Breast epithelium (tissue), 4 donors: ENCODE measurements at places on chromosomes 1 and 21.
A peak's percentile ranks its signal among the peaks of the same experiment; 100 is the strongest.

GRCh38 chr1:21149855-21150432 is 26.8 kb downstream of the EIF4G3 start:
- no peaks in the 10 kb centered on the region for H3K4me1 ChIP-seq
- peak overlapping the region; percentile 59 for H3K27ac ChIP-seq
- no peaks in the 10 kb centered on the region for H3K27me3 ChIP-seq
- H3K4me3 ChIP-seq: no peak overlapping the region

- H3K27me3 ChIP-seq: no peaks in the 10 kb centered on the region
- no peak overlapping the region for H3K4me3 ChIP-seq
- no peak overlapping the region for H3K27ac ChIP-seq
- no peak for DNase-seq
- no peaks in the 10 kb centered on the region for H3K36me3 ChIP-seq
- no peaks in the 10 kb centered on the region for H3K4me1 ChIP-seq
Measured at GRCh38 chr1:115296981-115297380, 41.1 kb downstream of the NGF start.

DNA sequence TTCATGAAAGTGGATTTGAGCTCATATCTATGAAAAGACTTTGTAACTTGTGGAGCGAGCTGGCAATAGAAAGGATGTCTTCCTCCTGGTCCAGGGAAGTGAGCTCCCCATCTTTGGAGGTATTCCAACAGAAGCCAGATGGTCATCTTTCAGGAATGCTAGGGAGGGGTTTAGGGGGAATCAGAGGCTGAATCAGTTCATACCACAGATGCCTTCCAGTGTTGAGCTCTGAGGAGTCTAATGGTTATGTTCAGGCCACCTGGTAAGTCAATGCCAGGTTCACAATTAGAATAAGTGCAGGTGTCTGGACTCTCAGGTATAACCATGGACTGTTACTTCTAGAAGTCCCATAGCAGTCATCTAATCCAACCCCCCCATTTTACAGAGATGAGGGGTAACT is 119.1 kb downstream of the ACTL8 start:
- no peaks in the 10 kb centered on the region for H3K4me1 ChIP-seq
- H3K4me3 ChIP-seq: no peak overlapping the region

DNA sequence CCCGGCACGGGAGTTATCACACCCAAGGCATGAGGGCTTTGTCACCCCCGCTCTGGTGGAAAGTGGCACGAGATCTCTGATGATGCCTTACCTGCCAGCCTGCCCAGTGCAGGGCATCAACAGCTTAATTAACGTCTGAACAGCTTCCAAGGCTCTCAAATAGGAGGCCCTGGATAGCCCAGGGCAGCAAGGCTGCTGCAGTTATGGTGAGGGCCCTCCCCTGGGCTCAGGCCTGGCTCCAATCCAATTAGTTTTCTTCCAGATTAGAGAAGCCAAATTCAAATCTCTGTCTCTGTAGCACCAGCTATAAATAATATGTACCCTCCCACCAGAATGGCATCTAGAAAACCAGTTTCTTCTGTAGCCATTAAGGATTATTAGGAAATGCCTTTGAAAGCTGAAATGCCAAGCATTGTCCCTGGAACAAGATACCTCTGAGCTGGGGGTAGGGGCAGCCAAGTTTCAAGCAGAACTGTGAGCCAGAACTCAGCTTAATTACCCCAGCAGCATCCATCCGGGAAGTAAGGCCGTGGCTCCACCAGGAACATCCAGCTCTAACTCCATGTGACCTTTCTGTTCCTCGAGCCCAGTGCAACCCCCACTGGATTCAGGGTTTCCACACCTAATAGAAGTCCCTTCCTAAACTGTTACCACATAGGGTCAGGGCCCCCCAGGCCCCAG is 12.5 kb downstream of the QSOX1 start:
- peaks cover 5% of the 10 kb centered on the region for H3K4me1 ChIP-seq
- H3K36me3 ChIP-seq: no peaks in the 10 kb centered on the region
- H3K4me3 ChIP-seq: no peak overlapping the region
- peak; percentile 69 for DNase-seq

DNA sequence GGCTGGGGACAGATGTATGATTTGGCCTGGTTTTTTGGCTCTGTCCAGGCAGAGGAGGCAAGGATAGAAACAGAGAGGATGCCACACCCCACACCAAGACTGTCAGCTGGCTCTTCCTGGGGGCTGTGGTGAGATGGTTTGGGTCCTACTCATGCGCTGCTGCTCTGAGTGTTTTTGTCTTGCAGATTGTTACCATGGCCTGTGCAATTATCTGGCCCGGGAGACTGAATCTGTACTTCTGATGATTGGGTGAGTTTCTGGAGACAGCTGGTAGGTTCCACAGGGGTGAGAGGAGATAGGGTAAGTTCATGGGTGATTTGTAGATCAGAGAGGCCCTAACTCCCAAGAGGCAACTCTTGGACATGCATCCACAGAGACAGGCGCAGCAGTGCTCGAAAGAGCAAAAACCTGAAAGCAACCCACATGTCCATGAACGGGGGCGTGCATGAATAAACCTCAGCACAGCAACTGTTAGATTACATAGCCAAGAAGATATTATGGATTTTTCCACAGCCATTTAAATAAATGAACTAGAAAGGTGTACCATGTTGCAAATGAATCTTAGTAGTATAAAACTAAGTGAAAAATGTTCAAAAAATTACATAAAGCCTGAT is 17.8 kb downstream of the AADACL4 start:
- no peaks in the 10 kb centered on the region for H3K36me3 ChIP-seq
- no peaks in the 10 kb centered on the region for H3K4me1 ChIP-seq
- no peaks in the 10 kb centered on the region for H3K27me3 ChIP-seq
- H3K27ac ChIP-seq: no peak overlapping the region

DNA sequence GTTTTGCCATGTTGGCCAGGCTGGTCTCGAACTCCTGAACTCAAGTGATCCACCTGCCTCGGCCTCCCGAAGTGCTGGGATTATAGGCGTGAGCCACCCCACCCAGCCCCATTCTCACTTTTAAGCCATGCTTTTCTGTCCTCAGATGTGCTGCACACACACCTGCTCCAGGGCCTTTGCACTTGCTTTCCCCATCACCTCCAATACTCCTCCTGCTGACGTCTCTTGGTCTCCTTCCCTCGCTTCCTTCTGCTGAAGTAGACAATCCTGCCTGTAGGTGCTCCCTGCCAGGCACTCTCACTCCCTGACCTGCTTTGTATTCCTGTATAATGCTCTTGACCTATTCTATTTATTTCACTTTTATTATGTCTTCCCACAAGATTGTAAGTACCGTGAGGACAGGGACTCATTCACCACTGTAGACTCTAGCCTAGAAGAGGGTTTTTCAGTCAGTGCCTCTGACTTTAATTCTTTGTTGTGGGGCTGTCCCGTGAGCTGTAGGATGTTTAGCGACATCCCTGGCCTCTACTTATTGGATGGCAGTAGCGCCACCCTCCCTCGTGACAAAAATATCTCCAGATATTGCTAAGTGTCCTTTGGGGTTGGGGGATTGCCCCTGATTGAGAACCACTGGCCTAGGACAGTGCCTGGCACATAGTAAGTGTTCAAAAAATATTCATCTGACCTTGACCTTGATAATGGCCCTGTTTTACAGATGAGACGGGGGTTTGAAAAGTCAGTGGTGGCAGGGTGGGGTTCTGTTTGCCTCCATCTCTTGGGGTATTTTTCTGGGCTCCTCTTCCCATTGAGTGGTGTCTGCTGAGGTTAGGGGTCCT is 4.6 kb downstream of the TNFRSF1B start:
- no peaks in the 10 kb centered on the region for H3K4me1 ChIP-seq
- DNase-seq: no peak
- H3K4me3 ChIP-seq: no peak overlapping the region
- H3K27ac ChIP-seq: peak overlapping the region; percentile 85
- H3K27me3 ChIP-seq: no peaks in the 10 kb centered on the region

- no peak for DNase-seq
- peak overlapping the region; percentile 96 for H3K27ac ChIP-seq
- H3K36me3 ChIP-seq: no peaks in the 10 kb centered on the region
- no peaks in the 10 kb centered on the region for H3K4me1 ChIP-seq
- H3K27me3 ChIP-seq: peaks cover 2% of the 10 kb centered on the region
Measured at GRCh38 chr1:50967416-50968157, 2.5 kb upstream of the CDKN2C start.

GRCh38 chr1:34705077-34705476 is 49.8 kb upstream of the GJB5 start:
- no peaks in the 10 kb centered on the region for H3K36me3 ChIP-seq
- no peaks in the 10 kb centered on the region for H3K4me1 ChIP-seq
- H3K4me3 ChIP-seq: no peak overlapping the region
- H3K27ac ChIP-seq: no peak overlapping the region
- H3K27me3 ChIP-seq: no peaks in the 10 kb centered on the region

- no peaks in the 10 kb centered on the region for H3K27me3 ChIP-seq
- no peak for DNase-seq
- H3K36me3 ChIP-seq: no peaks in the 10 kb centered on the region
- H3K27ac ChIP-seq: peak overlapping the region; percentile 94
Measured at GRCh38 chr1:232629250-232630046, 485 bp downstream of the SIPA1L2 start.

DNA sequence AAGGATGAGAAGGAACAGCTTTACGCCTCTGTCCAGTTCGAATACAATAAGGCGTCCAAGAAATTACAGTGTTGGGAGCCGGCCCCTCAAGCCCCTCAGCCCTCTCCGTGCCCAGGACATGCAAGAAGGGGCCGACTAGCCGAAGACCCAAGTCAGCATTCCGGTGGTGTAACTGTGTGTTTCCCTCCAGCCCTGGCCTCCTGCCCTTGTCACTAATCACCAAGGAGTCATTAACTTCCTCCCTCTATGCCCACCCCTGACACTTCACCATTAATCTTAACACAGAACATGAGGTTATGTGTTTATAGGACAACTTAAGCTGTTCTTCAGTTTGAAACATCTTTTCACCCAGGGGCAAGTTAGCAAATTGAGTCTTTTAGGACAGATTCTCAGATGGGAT is 16.4 kb upstream of the C4BPB start:
- no peak overlapping the region for H3K27ac ChIP-seq
- no peaks in the 10 kb centered on the region for H3K36me3 ChIP-seq
- no peak overlapping the region for H3K4me3 ChIP-seq
- H3K4me1 ChIP-seq: peaks cover 4% of the 10 kb centered on the region
